ENCODE measurements at places on chromosomes 7 and 10.

GRCh38 chr10:91756286-91756685, 41.9 kb upstream of the TNKS2 start:
- no peak for DNase-seq

DNA sequence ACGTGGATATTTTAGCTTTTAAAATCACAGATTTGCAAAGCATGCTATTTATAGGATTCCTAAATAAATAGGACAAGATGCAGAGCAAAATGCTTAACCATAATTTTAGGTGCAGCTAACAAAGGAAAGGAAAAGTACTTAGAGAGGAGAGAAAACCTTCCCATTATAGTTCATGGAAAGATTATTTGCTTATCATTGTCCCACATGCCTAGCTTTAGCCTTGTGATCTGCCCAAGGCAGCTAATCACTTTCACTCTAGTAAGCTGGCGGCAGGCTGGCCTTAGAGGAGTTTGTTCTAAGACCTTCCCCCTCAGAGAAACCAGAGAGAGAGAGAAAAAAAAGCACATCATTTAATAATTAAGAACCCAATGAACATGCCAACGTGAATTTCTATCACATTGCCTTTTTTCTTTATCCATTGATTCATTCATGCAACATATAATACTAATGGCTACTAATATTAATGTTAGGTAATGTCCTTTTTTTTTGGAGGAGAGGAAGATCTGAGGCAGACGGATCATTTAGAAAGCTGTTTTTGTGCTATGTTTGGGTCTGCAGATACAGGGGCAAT, 274.6 kb downstream of the ARL4A start:
- no peak for DNase-seq

DNA sequence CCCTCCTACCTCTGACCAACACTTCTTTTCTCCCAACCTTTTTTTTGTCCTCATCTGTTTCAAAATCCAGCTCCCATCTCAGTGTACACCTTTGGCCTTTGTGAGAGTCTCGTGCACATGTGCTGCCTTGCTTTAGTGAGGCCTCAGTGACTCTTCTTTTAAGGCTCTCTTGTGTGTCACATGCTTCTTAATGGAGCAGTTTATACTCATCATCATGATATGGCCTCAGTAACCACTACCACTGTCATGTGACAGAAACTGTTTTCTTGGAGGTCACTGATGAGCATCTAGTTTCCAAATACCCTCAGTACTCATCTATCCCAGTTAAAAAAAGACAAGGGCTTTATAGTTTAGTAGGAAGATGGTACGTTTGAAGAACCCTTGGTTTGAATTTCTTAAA, 8.1 kb upstream of the ARHGAP22 start:
- DNase-seq: no peak

DNA sequence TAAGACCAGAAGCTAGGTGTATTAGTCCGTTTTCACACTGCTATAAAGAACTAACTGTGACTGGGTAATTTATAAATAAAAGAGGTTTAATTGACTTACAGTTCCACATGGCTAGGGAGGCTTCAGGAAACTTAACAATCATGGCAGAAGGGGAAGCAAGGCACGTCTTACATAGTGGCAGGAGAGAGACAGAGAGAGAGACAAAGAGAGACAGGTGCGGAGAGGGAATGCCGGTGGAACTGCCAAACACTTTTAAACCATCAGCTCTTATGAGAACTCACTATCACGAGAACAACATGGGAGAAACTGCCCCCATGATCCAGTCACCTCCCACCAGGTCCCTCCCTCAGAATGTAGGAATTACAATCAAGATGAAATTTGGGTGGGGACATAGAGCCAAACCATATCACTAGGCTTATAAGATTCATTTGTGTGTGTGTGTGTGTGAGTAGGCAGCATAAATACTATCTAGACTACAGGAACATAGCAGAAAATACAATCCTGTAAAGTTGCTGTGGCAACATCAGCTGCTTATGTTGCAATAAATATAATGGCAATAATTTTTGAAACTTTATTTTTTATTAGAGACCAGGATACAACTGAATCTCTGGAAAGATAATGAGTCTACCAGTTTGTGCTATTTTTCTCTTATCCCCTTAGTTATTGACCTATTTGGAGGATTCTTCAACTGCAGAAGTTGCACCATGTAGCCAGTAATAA, 77.1 kb downstream of the NRF1 start:
- DNase-seq: no peak

DNA sequence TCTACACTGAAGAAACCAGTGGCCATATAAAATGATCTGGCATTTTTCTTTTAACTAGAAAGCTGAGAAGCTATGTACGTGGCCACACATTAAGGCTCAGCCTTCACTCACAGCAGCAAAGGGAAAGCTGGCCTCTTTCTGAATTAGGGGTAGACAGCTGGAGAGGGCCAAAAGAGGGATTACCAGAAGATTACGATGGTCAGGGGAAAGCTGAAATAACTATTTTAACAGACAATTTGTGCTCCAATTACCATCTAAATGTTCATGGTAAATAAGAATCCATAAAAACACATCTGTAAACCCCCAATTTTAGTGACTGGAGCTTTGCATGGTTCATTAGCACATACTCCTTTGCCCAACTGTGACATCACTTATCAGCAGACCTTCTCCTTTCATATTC, 314.3 kb downstream of the HPSE2 start:
- no peak for DNase-seq

GRCh38 chr7:29987811-29988317, 1.7 kb downstream of the SCRN1 start:
- DNase-seq: no peak

DNA sequence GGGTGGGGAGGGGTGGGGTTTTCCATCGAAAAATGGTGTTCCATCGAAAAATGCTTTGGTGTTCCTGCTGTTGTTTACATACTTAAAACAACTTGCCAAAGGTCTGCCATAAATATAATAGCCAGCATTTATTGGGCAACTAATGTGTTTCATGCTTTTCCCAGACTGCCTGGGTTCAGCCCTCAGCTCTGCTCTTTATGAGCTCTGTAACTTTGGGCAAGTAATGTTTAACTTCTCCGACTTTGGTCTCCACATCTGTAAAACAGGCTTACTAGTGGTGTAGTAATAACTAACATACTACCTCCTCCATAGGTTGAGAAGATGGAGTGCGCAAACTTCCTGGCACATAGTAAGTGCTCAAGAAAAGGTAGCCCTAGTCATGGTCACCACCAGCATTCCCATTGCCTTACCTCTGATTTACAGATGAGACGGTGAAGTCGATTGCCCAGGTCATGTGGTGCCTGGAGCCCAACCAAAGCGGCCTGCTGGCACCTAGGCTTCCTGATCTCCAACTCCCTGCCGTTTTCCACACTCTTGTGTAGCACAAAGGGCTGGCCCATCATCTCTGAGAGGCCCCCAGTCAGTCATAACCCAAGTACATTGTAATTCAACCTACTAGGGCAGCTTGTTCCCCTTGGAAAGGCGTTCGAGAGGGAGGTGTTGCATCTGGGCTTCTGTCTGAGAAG, 8.9 kb downstream of the ZMIZ1 start:
- no peak for DNase-seq

GRCh38 chr7:2307690-2308107, 6.5 kb downstream of the SNX8 start:
- no peak for DNase-seq

All from iPS DF 6.9 (cell line).